Stimulated activated CD4-positive, alpha-beta T cell treated with anti-CD3 and anti-CD28 coated beads, TNF-alpha, amount 100 ng/mL, for 1 hour (primary cell): ENCODE measurements at places on chromosomes 6 and 20.

GRCh38 chr20:39893003-39893685, 795.9 kb downstream of the MAFB start:
- no peak for DNase-seq

DNA sequence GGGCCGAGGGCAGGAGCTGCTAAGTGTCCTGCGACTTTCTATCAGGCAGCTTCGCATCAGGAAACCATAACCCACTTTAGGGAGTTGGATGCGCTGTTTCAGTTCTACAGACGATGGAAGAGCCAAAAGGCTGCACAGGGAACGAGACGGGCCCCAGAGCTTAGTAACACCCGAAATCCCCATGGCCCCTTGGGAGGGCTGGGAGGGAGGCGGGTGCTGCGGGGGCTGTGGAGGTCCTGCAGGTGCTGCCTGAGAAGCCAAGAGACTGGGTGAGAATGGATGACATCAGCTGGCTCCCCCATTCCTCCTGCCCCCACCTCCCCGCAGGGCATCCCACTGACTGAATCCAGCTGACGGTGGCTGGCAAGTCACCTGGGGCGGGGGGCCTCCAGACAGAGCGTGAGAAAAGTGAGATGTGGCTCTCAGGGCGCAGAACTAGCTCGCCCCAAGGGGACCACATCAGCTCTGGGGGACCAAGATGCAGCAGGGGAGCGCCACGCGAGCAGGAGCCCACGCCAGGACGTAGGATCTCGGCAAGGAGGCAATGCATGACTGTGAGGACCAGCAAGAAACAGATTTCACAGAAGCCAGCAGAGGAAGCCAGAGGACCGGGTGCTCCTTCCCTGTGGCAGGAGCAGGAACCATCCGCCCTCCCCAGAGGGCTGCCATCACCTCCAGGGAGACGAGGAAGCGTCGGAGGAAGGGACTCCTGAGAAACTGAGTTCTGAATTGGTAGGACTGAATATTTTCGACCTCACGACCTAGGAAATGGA, 36.8 kb downstream of the PNLDC1 start:
- DNase-seq, result no peak

DNA sequence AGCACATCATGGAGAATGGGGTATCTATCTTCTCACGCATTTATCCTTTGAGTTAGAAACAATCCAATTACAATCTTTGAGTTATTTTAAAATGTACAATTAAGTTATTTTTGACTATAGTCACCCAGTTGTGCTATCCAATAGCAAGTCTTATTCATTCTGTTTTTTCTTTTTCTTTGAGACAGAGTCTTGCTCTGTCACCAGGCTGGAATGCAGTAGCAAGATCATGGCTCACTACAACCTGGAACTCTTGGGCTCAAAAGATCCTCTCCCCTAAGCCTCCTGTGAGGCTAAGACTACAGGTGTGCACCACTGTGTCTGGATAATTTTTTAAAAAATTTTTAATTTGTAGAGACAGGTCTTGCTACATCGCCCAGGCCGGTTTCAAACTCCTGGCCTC, 201.5 kb upstream of the ZNF217 start:
- DNase-seq, result no peak

GRCh38 chr6:42674780-42675179, 47.6 kb downstream of the PRPH2 start:
- DNase-seq, result no peak

- no peak for DNase-seq
Measured at GRCh38 chr6:132713352-132714134, at the start of gene VNN1. TSS of gene VNN1 (minus strand) at chr6:132714055. CDS start at chr6:132714035, 20 bp downstream.

GRCh38 chr6:7261852-7262461, 51.0 kb downstream of the SSR1 start:
- DNase-seq, result no peak

- no peak for DNase-seq
Measured at GRCh38 chr20:14384416-14385175, 47.2 kb upstream of the FLRT3 start.

GRCh38 chr20:46230801-46231282, 77.5 kb downstream of the CDH22 start:
- no peak for DNase-seq
